ENCODE measurements at places on chromosomes 6 and 20.

DNA sequence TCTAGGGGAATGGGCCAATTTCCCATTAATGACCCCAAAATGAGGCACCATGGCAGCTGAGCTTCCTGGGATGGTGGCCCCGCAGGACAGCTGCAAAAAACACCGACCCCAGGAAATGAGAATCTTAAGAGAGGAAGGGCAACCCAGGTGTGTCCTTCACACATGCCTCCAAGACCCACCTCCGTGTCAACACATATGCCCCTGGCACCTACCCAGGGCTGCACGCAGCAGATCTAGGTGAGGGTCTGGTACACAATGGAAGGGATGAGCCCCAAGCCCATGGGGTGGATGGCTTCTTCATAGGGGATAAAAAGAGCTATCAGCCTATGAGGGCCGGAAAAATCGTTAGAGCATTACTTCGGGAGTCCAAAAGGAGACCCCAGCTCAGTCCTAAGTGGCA lies 9.5 kb downstream of the MTCH1 start:
- DNase-seq, result no peak

- DNase-seq, result no peak
Observed at GRCh38 chr6:32960563-32960962, 7.7 kb upstream of the HLA-DMA start.

- no peak for DNase-seq
Observed at GRCh38 chr6:133645966-133646740, 242.8 kb upstream of the TCF21 start.

- no peak for DNase-seq
Observed at GRCh38 chr6:2725999-2726567, 24.6 kb downstream of the MYLK4 start.

DNA sequence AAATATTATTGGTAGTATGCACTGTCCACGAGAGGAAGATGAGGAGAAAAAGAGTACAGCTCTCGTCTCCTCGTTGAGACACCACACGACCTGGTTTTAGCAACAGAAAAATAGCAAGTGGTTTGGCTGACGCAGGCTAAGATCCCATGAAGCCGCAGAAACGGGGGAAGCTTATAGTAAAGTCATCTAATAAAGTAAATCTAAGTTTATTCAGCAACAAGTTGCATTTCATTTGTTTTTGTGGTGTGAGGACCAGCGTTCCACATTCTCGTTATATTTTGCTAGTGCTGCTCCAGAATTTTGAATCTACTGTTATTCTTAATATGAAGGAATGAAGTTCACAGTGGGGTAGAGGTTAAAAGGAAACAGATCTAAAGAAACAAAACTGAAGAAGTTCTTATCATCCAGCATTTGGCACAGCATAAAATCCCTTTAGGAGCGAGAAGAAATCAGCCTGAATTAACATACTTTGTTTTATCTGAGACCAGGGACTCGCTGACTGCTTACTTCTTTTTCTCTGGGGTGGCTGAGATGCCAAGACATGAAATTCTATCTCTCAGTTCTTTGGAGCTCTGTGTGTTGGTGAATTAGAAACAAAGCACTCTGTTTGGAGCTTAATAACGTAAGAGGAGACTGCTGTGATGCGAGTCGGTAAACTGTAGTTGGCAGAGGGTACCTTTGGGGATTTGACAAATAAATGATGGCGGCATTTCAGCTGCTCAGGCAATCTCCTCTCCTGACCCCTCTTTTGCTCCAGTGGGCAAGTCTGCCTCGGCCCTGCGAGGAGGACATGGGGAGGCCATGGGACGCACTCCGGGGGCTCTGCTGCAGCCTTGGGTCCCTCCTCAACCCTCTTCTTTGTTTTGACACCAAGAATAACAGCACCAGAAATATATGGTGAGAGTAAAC lies 24.9 kb upstream of the IRF4 start:
- no peak for DNase-seq

GRCh38 chr6:15355683-15356099 lies 109.8 kb downstream of the JARID2 start:
- DNase-seq, result no peak

- DNase-seq, result no peak
Observed at GRCh38 chr6:39021041-39021440, 27.5 kb upstream of the GLP1R start.

- DNase-seq, result no peak
Observed at GRCh38 chr6:18725449-18725848, 338.3 kb downstream of the RNF144B start.

- no peak for DNase-seq
Observed at GRCh38 chr20:20411402-20411801, 43.5 kb downstream of the INSM1 start.

DNA sequence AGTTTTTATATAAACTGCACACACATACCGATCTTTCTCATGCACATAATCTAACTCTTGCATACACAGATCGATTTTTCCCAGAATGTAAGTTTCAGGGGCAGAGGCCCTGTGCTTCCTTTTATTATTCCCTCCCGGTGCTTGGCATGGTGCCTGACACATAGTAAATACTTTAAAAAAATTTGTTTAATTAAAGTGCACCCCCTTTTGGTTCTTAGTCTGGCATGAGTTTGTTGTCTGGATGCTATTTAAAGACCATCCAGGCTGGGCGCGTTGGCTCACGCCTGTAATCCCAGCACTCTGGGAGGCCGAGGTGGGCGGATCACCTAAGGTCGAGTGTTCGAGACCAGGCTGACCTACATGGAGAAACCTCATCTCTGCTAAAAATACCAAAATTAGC lies 5.4 kb upstream of the DEK start:
- DNase-seq, result no peak

- no peak for DNase-seq
Observed at GRCh38 chr6:38640216-38640909, 634 bp upstream of the BTBD9 start.

DNA sequence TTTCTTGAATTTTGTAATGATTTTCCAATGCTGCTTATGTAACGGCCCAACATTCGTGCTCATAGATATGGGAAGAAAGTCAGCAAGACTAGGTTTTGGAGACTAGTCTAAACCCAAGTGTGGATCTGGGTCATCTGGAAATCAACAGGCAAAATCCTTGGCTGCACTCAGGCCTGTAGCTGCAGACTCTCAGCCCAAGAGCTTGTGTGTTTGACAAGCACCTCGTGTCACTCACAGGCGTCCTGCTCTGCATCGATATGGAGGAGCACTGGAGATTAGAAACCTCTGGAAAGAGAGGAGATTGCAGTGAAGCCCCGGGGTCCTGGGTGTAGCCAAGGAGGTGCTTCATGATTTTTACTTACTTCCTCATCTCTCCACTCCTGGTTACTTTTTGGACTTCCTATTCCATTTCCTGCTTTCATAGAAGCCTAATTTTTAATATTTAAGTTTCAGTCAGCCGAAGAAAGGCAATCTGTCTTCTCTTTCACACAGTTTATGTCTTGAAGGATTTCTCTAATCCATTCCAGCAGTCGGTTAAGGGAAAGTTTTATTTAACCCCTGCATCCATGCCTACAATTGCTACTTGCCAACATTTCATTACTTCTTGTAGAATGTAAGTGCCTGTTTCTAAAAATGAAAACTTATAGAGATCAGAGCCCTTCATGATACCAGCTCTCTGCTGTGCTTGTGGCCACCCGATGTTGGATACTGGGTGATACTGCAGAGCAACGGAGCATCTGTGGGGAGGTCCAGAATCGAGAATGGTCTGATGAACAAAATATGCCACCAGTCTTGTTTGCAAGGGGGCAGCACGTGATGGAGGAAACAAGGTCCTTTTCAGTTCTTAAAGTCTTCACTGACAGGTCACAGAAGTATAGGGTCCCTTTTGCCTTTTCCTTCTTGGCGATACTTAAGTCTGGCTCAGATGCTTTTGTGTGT lies 296.3 kb downstream of the QKI start:
- DNase-seq, result no peak

DNA sequence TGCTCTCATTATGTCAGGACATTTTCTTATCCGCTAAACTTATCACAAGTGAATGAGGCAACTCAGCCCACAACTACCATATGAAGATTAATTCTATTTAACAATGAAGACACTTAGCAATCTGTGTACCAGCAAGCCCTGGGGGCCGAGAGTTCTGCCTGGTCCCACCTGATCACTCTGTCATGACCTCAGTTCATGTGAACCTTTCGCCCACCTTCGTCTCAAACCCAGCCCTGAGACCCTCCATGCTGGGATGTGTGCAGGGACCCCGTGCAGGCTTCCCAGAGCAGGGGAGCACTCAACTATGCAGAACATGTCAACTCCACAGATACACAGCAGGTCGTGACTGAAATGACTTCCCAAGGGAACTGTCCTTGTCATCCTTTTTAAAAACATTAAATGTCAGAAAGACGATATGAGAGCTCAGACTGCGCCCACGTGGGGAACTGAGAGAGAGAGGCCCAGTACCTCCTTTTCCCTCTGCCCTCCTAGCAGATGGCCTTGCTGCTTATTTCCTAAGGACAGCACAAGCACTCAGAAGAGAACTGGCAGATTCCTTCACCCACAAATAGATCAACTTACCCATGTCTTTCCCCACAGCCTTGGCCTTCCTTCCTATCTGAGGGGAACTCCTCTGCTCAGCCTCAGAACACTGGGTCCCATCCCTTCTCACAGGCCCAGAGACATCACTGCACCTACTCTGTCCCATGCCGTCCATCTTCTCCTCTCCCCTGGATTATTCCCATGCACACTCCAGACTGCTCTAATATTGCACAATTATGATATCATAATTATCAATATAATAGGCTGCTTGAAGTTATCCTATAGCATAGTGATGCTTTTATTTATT lies 11.5 kb downstream of the ABHD12 start:
- DNase-seq, result peak; percentile 13

GRCh38 chr6:134314006-134314821 lies 3.7 kb downstream of the SGK1 start:
- no peak for DNase-seq

- DNase-seq, result no peak
Observed at GRCh38 chr6:118012944-118013343, 105.9 kb downstream of the SLC35F1 start.

GRCh38 chr6:122653094-122653493 lies 42.9 kb downstream of the PKIB start:
- no peak for DNase-seq

DNA sequence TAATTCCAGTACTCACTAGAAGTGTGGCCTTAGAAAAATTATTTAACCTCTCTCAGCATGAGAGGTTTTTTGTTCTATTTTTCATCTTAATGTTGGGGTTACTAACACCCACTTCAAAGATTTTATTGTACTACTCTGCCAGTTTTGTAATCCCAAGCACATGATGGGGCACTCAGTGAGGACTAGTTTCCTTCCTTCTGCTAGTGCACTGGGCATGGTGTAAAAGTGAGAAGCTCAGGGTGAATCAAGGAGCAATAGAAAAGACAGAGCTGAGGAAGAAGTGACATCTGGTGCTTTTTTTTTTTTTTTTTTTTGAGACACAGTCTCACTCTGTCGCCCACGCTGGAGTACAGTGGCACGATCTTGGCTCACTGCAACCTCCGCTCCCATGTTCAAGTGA lies 439.4 kb upstream of the ARID1B start:
- DNase-seq, result no peak

DNA sequence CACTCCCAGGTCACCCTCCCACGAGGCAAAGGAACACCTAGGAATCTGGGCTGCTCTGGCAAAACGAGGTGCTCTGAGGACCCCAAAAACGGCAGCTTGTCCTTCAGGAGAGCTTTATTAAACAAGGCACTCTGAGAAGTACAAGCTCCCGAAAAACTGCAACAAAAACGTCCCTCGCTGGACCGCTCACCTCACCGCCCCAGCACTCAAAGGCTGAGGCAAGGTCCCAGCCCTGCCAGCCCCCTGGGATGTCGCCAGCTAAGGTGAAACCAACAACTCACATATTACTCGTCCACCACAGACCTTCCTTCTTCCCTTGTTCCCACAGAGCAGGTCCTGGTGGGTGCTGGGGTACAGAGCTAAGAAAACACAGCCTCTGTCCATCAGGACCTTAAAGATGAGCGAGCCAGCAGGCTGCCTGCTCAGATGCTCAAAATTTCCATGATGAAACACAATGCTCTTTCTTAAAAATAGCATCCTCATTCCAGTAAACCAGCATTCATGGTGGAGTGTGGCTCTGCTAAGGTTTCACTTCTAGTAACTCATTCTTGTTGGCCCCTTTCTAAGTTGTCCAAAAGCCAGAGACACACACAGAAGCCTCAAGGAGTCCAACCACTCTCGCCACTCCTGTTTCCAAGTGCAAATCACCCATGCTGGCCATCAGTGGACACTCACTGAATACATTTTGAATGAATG lies 35.9 kb downstream of the ATP9A start:
- DNase-seq, result no peak

DNA sequence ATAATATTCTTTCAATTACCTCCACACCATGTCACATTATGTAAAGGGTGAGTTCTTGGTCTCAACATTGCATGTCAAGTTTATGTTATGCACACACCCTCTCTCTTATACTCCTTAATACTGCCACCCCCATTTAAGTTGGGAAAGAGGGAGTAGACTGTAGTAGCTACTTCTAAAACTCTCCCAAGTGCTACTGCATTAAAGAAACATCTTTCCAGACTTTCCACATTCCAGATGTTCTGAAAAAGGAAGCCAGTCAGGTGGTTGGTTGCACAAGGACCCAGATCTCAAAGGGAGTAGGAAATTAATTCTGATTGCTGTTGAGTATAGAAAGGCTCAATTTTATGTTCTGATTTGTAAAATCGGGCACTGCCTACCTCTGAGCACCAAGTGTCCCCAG lies 419.5 kb downstream of the CD83 start:
- DNase-seq, result no peak

- no peak for DNase-seq
Observed at GRCh38 chr6:163332575-163332974, 81.9 kb upstream of the QKI start.

DNA sequence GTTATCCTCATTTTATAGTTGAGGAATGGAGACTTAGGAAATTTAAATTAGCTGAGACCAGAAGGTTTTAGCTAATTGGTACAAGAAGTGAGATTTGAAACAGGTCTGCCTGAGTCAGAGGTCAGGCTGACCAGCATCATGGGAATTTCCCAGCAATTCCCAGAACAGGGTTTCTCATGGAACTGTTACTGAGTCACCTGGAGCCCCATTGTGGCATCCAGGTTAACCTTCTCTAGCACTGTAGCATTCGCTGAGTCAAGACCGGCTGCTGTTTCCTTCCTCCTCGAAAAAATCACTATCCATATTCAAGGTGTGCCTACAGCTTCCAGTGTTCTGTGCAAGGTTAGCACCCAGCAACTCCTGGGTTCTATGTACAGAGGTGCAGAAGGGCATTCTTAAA lies 238.0 kb upstream of the MAN1A1 start:
- DNase-seq, result no peak

- no peak for DNase-seq
Observed at GRCh38 chr6:35310265-35310831, 12.7 kb downstream of the DEF6 start.

Data from cardiac muscle cell (in vitro differentiated cells and primary cell).